Activated gamma-delta T cell treated with anti-CD3 and anti-CD28 coated beads, Interleukin-2, amount 50 U/mL, for 16 hours (primary cell): ENCODE measurements at places on chromosomes 7 and 10.

GRCh38 chr10:22740180-22740579, 25.8 kb upstream of the PIP4K2A start:
- DNase-seq, result no peak

GRCh38 chr7:75033826-75034225, 39.8 kb downstream of the RCC1L start:
- no peak for DNase-seq

DNA sequence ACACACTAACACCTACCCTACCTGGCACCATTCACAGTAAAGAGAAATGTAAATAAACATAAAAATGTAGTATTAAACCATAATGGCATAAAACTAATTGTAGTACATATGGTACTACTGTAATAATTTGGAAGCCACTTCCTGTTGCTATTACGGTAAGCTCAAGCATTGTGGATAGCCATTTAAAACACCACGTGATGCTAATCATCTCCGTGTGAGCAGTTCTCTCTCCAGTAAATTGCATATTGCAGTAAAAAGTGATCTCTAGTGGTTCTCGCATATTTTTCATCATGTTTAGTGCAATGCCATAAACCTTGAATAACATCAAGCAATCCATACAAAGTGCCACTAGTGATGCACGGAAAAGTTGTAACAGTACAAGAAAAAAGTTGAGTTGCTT, 75.4 kb downstream of the CFTR start:
- DNase-seq, result no peak

GRCh38 chr7:85776691-85777345, 590.0 kb upstream of the SEMA3D start:
- no peak for DNase-seq

DNA sequence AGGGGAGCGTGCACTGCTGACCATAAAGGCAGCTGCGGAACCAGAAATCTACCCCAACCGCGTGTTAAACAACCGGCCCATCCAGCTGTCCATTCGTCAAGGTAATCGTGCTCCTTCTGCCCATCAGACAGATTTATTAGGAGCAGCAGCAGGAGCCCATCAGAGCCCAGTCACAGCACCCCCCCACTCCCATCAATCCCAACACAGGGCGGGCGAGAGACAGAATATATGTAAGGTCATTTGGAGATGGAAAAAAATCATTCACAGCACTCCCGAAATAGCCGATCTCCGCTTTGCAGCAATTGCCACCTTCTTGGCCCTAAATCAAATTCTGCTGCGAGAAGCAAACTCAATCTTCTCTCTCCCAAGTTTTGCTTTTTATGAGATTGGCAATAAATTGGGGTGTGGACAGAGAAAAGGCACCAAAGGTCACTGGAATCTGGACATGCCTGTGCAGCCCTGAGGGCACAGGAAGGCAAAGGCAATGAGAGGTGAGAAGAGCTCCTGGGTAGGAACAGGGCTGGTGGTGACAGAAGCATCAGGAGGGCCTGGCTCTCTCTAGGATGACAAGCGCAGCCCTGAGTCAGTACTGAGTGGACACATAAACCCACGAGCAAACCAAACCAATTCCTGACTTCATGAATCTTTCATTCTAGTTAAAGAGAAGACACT, 145.0 kb upstream of the ZMIZ1 start:
- no peak for DNase-seq

DNA sequence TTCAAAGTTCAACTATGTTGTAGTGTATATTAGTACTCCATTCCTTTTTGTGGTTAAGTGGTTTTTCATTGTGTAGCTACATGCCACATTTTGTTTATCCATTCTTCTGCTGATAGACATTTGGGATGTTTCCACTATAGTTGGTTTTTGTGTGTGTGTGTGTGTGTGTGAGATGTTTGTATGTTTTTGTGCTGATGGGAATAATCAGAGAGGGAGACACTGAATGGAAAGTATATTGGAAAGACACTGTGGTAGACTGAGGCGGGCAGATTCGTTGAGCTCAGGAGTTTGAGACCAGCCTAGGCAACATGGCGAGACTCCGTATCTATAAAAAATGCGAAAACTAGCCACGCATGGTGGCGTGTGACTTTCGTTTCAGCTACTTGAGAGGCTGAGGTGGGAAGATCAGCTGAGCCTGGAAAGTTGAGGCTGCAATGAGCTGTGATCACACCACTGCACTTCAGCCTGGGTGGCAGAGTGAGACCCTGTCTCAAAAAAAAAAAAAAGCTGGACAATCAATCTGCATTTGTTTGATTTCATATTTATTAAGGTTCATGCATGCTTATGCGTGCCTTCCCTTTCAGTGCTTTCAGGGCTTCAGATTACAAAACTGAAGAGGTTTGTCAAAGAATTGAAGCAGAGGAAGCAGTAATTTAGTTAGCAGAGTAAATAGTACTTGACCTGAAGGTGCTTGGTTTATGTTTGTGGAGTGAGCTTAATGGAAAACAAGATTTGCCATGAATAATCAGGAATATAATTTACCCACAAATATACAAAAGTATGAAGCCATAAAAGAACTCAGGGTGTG, 14.7 kb downstream of the SEC24C start:
- DNase-seq, result no peak

DNA sequence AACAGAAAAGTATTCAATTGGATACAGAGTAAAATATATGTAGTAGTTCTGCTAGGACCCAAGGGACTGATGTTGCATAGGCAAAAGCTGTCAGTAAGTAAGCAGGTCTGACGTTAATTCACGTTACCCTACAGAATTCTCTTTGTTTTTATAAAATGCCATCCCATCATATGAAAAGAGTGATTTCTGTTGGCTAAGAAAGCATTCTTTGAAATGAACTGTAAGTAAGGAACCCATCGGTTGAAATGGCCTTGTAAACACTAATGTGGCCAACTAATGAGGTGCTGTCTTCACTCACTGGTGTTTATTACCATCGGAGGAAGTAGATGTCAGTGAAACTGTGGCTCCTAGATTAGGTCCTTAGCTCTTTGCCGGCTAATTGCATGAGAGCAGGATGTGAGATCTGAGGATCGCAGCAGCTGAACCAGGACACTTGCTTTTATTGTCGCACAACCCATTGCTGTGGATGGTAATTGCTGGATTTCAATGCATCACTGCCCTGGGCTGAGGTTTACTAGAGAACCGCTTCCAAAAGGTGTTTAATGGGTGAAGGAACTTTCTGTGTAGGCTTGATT, 49.5 kb downstream of the UBE3C start:
- no peak for DNase-seq

GRCh38 chr10:19958787-19959186, 142.6 kb downstream of the PLXDC2 start:
- DNase-seq, result no peak

DNA sequence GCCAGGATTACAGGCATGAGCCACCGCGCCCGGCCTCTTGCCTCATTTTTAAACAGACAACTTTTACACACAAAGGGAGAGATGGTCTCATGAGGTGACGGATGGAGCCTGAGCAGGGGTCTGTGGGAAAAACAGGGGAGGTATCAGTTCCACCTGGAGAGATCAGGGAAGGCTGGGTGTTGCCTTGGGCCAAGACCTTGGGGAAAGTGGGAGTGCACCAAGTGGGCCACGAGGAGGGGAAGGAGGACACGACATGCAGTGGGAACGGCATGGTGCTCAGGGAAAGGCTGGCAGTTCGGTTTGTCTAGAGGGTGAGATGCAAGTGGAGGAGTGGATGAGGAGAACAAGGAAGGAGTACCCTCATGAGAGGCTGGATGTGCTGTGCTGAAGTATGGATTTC, 8.9 kb upstream of the ZNF777 start:
- no peak for DNase-seq

- DNase-seq, result no peak
Measured at GRCh38 chr7:71842786-71843185, 569.4 kb downstream of the CALN1 start.

DNA sequence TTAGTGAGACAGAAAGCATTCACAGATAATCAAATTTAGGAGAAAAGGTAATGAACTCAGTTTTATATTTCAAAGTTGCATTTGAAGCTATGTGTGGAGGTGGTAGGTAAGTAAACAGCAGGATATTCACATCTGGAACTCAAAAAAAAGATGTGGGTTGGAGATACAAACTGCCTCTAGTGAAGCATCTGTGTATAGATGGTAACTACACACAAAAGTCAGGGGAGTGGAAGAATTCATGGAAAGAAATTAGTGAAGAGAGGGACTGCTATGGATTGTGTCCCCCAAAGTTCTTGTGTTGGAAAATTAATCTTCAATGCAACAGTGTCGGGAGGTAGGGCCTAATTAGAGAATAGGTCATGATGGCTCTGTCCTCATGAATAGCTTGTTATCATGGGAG, 18.3 kb upstream of the WAC start:
- no peak for DNase-seq

- no peak for DNase-seq
Measured at GRCh38 chr10:12960941-12961340, 40.6 kb downstream of the CCDC3 start.

DNA sequence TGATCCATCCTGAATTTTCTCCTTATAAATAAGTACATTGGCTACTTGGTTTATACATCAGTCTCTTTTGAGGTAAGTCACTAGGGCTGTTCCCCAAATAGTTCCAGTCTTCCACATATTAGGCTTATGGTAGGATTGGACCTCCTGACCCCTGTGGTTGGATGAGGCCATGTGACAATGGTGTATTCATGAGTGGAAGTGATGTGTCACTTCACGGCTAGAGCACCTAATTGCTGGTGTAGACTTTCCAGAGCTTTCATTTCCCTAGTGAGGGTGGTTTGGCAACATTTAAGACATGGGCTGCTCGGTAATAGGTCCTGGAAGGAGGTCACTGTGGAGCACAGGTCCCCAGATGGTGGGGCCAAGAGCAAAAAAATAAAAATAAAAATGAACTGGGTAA, 141.2 kb upstream of the ABCB5 start:
- no peak for DNase-seq

- DNase-seq, result no peak
Measured at GRCh38 chr7:34220506-34221185, 315.3 kb downstream of the BMPER start.

DNA sequence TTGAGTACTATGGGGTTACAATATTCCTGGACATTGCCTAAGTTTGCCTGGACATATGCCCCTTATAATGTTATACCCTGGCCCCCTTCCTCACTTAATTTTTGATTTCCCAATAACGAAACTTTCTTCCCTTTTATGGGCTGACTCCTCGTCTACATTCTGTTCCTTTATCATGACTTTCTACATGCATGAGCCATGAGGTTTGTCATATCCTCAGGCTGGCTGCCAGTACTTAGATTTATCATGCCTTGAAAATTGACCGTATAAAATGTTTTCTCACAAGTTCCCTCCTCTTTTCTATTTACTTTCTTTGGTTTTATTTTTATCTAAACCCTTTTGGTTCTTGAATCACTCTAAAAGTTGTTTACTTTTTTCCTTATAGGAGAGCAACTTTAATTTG, 4.7 kb downstream of the DNAH11 start:
- no peak for DNase-seq

DNA sequence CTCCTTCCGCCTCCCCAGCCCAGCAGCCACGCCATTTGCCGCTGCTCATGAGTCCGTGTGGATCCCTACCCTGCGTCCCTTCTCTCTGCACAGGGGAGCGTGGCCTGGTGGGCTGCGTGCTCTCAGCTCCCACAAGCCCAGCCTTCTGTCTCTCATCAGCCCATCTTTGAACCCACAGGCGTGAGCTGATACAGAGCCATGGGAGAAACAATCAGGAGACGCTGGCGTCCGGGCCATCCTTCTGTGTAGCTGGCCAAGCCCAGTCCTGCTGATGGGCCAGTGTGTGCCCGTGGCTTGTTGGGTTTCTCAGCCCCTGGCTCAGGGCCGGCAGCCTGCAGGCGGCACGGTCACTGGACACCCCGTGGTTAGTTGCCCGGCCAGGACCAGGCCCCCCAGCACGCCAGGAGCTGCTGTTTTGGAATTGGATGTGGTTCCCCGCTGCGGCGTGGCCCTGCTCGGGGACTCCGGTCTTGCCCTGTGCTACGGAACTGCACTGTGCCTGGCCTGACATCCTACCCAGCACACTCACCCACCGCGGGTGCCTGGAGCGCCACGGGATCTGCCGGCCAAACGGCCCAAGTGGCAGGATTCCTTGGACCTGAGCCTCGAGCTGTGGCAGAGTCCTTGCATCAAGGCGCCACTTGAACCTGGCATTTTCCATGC, 88.9 kb downstream of the ELFN1 start:
- no peak for DNase-seq

DNA sequence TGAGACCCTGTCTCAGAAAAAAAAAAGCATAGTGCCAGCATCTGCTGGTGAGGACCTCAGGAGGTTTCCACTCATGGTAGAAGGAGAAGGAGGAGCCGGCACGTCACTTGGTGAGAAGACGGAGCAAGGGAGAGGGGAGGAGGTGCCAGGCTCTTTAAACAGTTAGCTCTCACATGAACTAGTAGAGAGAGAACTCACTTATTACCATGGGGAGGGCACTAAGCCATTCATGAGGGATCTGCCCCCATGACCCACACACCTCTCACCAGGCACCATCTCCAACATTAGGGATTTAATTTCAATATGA, 62.9 kb upstream of the VKORC1L1 start:
- no peak for DNase-seq

GRCh38 chr7:33873518-33873917, 31.8 kb upstream of the BMPER start:
- no peak for DNase-seq

DNA sequence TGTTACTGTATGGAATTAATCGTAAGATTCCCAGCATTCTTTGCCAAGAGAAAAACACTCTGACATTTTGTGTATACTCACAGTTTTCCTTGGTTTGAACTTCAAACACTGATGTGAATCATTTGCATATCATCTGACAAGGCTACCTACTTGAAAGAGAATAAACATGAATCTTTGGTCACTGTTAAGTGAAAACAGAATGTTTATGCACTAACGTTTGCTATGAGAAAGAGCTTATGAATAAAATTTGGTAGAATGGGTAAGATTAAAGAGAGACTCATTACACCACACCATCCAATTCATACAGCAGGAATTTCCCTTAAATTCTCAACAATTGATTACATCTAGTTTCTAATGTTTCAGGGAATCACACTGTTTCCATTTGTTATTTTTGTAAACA, 46.6 kb downstream of the MACC1 start:
- DNase-seq, result no peak

DNA sequence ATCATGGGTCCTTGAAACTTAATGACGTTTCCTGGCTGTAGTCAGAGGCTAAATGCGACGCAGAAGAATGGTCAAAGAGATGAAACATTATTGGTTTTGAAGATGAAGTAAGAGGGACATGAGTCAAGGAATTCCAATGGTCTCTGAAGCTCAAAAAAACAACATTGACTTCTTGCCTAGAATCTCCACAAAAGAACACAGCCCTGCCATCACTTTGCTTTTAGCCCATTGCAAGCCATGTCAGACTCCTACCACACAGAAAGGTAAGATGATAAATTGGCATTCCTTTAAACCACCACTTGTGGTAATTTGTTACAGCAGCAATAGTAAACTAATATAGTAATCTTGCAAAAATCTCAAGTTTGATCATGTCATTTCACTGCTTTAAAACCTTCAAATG, 109.4 kb downstream of the TMEM26 start:
- DNase-seq, result no peak

GRCh38 chr7:69620063-69620462, 21.8 kb downstream of the AUTS2 start:
- DNase-seq, result no peak

DNA sequence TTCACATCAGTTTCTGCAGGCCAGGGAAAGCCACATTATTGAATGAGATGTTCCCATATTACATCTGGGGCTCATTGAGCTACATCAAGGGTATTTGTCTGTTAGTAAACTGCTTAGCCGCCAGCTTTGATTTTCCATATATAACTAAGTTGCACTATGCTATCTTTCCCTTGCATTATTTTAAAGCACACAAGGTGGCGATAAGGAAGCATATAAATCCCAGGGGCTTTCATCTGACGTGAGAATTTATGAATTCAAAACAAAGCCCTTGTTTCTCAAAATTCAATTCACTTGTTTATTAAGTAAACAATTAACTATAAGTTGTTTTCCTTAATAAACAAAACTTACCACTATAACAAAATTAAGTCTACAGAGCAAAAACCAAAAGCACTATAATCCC, 334.1 kb upstream of the TPK1 start:
- no peak for DNase-seq
